CD4-positive, alpha-beta T cell treated with Interleukin-21 for 1 hour (primary cell): ENCODE measurements at places on chromosomes 7 and 10.

DNA sequence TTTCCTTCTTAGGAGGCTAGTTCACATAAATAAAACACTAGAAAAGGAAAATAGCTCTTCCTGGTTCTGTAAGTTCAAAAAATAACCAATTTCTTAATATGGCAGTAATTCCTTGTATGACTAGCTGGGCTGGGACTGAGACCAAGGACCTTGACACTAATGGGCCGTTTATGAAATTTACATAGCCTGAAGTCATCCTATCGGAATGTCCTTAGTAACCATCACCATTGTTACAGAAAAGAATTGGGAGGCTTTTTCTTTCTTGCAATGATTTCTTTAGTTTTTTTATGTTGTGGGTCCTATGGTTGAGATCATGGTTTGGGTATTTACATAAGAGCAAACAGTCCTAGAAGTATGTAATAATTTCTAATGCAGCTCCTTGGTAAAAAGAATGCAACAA is 87.1 kb upstream of the HDAC9 start:
- no peak for DNase-seq

GRCh38 chr10:7048061-7048460 is 362.8 kb downstream of the SFMBT2 start:
- no peak for DNase-seq

DNA sequence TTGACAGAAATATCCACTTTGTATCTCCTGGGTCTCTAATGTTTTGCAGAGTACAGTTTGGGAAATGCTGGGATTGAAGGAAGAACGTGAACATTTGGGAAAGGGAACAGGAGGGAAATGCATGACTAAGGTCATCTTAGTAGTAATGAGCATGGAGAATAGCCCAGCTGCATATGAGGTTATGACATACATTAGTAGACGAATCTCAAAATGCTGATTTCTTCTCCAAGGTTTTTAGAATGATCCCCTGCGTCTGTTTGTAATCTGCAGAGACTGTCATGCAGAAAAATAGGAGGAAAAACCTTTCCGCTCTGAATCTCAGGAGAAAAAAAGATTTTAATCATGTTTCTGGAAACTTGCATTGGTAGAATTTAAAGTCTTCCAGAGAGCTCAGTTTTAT is 133.6 kb downstream of the PPP1R9A start:
- no peak for DNase-seq

DNA sequence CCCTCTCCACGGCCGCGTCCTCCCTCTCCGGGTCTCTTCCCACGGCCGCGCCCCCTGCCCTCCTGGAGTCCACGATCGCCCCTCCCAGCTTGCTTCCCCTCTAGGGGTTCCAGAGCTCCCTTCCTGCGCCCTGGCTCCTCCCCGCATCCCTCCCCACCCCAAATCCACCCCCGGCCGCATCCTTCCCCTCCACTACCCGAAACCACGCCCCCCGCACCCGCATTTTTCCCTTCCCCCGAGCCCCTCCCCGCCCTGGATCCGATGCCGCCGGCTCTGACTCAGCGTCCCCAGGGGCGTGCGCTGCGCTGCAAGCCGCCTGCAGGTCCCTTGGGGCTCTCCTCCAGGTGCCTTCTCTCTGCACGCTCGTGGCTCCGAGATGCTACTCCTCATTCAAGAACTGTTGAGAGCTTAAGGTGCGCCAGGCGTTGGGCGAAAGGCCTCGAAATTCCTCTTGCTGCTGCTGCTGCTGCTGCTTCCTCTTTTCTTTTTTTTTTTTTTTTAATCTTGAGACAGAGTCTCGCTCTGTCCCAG is 372 bp upstream of the TMEM130 start:
- DNase-seq, result peak; percentile 49

DNA sequence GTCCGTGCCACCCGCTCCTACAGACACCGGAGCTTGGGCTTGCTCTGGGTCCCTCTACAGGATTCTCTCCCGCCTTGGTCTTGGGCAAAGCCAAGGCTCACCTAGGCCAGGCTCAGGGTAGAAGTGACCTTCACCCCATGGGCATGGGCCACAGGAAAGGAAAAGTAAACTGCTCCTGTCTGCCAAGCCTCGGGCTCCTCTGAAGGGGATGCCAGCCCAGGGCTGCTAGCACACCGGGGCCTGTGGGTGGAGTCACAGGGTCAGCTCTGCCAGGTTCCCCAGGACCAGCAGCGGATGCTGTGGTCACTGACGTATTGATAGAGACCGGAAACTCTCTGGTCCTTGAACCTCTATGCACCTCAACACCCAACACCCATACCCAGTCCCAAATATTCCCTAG is 222.7 kb upstream of the MGMT start:
- no peak for DNase-seq

- no peak for DNase-seq
Observed at GRCh38 chr10:100740476-100741377, 4.7 kb upstream of the PAX2 start.

GRCh38 chr7:19001854-19002253 is 115.6 kb downstream of the TWIST1 start:
- DNase-seq, result no peak

DNA sequence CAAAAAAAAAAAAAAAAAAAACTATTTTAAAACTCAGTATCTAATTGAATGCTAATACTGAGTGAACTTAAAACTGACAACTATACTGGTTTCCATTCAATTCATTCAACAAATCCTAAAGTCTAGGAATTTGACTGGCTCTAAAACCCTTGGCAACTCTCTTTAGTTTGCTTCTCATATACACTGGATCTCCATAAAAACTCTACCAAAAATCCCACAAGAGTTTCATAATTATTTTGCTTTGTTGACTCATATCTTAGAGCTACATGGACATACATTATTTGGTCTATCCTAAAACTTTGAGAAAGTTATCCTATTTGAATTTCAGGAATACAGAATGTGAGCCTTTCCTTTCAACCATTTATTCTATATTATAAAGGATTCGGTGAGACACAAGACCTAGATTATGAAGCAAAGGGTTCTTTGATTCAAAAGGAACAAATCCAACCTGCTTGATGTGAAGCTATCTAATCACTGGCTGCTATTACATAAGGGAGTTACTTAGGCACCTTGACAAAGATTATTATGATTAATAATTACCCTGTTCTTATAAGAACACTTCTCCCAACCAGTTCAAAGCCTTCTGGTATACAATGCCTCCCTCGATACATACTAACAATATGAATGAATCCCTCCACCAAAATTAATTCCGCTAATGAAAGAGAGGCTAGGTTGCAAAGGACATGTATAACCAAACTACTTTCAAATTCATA is 15.8 kb upstream of the KMT2E start:
- no peak for DNase-seq

DNA sequence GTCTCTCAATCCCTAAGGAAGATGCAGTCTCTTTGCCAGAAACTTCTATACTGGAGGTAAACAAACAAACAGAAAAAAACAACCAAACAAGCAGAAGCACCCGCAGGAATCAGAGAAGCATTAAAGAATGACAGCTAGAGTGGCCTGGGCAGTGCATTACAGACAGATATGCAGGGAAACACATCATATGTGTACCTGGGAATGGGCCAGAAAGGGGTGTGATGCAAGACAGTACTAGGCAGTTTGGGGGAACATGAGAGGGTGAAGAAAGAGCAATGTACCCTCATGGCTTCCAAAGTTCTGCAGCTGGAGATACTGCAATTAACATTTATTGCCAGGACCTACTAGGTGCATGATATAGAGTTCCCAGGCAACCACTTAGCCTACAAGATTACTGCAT is 177.3 kb downstream of the TMEM178B start:
- no peak for DNase-seq

GRCh38 chr7:149476791-149477190 is 15.9 kb upstream of the ZNF777 start:
- no peak for DNase-seq

DNA sequence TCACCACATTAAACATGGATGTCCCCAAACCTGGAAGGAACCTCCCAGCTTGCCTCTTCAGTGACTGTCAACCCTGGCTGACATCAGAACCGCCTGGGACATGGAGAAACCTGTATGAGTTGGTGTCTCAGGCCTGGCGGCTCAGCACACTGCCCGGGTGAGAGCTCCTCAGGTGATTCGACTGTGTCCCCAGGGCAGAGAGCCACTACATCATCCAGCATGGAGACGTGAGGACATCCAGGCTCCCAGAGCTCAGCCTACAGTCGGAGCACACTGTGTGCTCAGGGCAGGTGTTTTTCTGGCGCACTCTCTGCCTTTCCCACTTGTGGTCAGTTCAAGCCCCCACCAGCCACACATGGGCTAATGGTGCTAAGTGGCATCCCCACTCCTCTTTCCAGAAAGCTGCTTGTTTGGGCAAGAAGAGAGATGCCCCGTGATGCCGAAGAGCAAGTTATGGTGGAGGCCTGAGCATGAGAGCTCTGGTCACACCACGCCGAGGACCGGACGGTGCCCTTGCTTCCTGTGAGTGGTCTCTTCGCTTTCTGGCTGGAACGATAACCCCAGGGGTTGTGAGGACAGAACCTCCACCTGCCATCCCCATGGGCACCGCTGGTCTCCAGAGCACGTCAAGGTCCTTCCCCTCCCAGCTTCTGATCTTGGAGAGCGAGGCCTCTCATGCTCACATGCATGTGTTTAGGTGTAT is 38.5 kb downstream of the AMZ1 start:
- no peak for DNase-seq

- no peak for DNase-seq
Observed at GRCh38 chr7:151461096-151461941, 21.4 kb upstream of the CRYGN start.

GRCh38 chr7:103432712-103433111 is 13.3 kb downstream of the SLC26A5 start:
- no peak for DNase-seq

GRCh38 chr10:110698782-110699201 is 54.7 kb downstream of the RBM20 start:
- no peak for DNase-seq

DNA sequence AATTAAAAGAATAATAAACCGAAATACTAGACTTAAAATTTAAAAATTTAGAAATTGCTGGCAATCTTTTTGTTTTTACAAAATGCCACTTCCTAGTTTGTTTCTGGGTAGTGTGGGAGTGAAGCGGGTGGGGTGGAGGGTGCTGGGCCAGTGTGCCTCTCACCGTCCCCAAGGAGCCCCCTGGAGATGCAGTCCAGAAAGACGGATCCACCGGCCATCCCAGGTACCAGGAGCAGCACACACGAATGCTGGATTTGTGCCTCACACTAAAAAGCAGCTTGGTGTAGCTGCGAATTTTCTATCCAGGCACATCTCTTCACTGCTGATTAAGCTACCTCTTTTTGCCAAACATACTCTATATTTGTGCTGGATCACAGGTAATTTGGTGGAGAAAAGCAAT is 618.1 kb downstream of the DNAJB6 start:
- no peak for DNase-seq

- DNase-seq, result no peak
Observed at GRCh38 chr7:30433082-30433481, 45.5 kb downstream of the NOD1 start.

GRCh38 chr7:123666492-123666891 is 10.8 kb downstream of the LMOD2 start:
- DNase-seq, result no peak

GRCh38 chr10:58157076-58157766 is 110.5 kb downstream of the IPMK start:
- DNase-seq, result no peak

GRCh38 chr10:74548676-74549075 is 277.7 kb upstream of the KAT6B start:
- no peak for DNase-seq

DNA sequence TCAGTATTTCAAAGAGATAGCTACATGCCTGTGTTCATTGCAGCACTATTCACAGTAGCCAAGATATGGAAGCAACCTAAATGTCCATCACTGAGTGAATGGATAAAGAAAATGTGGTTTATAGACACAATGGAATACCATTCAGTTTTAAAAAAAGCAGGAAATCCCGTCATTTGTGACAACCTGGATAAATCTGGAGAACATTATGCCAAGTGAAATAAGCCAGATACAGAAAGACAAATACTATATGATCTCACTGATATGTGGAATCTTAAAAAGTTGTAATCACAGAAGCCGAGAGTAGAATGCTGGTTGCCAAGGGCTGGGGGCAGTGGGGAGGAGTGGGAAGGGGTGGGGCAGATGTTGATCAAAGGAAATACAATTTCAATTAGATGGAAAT is 235.8 kb upstream of the IGFBP3 start:
- DNase-seq, result no peak

DNA sequence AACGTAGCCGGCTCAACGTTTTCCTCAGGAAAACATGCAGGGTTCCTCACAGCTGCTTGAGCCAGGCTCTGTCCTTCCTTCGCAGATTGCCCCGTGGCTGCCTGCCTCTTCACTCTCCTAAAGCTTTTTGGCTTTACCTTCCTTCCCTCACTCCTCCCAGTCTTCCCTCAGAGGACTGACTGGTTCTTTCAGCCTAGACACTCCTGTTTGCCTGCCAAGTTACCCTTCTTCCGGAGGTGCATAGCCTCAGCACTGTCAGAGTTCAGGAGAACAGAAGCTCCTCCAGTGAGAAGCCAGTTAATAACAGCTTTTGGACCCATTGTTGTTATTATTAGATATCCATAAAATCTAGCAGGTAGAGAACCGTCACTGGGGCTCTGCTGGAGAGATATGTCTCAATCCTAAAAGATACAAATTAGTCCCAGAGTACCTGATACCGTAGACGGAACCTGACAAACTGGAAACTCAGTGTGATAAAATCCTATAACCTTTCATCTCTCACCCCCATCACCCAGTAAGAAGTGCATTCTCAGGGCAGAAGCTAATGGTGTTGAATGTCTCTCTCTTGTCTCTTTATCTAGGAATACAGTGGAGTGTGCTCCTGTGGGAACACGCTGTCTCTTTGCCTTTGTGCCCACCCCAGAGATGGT is 79.6 kb downstream of the SND1 start:
- no peak for DNase-seq

DNA sequence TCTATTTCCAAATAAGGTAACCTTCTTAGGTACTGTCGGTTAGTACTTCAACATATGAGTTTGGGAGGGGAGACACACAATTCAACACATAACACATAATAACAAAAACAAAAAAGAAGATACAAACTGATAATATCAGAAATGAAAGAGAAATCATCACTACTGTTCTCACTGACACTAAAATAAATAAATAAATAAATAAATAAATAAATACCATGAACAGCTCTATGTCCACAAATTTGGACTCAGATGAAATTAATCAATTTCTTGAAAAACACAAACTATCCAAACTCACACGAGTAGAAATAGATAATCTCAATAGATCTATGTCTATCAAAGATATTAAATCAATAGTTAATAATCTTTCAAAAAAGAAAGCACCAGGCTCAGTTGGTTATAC is 24.5 kb upstream of the SAMD9L start:
- DNase-seq, result no peak

- DNase-seq, result no peak
Observed at GRCh38 chr10:114350751-114351150, 53.6 kb downstream of the AFAP1L2 start.

- DNase-seq, result no peak
Observed at GRCh38 chr10:34427911-34428216, 387.2 kb downstream of the PARD3 start.

DNA sequence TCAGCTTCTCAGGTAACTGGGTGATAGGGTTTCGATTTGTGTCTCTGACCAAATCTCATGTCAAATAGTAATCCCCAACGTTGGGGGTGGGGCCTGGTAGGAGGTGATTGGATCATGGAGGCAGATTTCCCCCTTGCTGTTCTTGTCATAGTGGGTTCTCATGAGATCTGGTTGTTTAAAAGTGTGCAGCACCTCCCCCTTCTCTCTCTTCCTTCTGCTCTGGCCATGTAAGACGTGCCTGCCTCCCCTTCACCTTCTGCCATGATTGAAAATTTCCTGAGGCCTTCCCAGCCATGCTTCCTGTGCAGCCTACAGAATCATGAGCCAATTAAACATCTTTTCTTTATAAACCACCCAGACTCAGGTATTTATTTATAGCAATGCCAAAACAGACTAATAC is 21.9 kb upstream of the SMURF1 start:
- DNase-seq, result no peak
